ENCODE measurements at places on chromosomes 7 and 10.
A peak's percentile ranks its signal among the peaks of the same experiment; 100 is the strongest.

- ATAC-seq, result no peak
These were observed 204.0 kb upstream of the AOAH start for GRCh38 chr7:36928311-36928710.

GRCh38 chr10:132845780-132846595 is 60.0 kb upstream of the NKX6-2 start:
- ATAC-seq, result no peak

GRCh38 chr7:50664461-50664922 is 99.3 kb upstream of the DDC start:
- ATAC-seq, result peak; percentile 67

DNA sequence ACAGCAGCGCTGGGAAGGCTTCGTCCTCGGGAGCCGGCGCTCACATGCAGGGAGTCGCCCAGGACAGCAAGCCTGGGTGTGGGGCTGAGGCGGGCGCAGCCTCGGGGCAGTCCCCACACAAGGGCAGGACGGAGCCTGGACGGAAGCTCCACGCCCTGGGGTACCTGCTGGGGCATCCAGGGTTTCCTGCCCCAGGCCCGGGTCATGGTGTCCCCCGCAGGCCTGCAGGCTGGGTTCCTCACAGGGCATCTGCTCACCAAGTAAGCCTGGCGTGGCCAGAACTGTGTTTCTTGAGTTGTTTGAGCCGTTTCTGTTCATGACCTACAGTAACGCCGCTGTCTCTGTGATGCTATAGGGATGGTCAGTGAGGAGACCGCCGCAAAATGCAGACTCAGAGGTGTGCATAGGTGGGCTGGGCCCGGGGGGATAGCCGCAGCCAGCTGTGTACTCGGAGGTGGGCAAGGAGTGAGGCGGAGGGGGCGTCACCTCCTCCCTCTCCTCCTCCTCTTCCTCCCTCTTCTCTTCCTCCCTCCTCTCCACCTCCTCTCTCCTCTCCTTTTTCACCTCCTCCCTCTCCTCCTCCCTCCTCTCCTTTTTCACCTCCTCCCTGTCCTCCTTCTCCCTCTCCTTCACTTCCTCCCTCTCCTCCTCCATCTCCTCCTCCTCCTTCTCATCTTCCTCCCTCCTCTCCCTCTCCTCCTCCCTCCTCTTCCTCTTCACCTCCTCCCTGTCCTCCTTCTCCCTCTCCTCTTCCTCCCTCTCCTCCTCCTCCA is 438.9 kb downstream of the DNAJB6 start:
- ATAC-seq, result peak; percentile 41

- ATAC-seq, result peak; percentile 27
These were observed 11.0 kb downstream of the CUX1 start for GRCh38 chr7:101828301-101829020.

GRCh38 chr10:88395677-88396076 is 187.4 kb downstream of the RNLS start:
- no peak for ATAC-seq

DNA sequence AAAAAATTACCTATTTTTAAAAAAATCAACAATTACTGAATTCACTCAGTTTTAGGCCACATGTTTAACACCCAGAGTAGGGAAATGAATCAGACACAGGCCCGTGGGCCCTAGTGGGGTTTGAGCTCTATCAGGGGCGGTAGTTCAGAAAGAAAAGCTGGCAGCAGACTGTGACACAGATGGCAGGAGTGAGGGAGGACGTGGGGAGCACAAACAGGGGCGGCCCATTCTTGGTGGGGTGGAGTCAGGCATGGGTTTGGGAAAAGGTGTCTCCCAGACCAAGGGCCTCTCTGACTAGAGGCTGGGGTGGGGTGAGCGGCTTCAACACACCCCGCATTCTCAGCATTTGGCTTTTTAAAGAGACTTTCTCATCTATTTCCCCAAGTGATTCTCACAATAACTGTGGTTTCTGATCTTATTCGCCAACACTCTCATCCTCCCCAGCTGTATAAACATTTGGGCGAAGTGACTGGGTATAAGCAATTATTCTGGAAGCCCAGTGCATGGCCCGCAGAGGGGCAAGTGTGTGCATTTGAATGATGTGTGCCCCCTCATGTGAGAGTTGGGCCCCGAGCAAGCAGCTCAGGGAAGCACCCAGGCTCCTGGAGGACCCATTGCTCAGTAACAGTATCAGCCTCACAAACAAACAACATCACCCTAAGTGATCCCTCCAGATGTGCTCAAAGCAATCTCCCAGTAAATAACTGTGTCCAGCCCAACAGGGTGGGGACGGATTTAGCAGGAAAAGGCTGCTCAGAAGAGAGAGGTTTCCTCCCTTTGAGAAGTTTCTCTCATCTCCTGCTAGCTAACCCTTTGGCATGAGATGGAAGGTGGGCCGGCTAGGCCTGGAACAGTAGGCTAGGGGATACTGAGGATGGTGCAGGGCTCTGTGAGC is 437.6 kb upstream of the ZMIZ1 start:
- peak; percentile 53 for ATAC-seq

Data from stimulated activated memory B cell treated with anti-CD40 and anti-IgM and Interleukin-4, amounts not matched to agents 10 μg/mL and 1 μg/mL and 100 μg/mL, for 72 hours (primary cell).